Ureter (tissue), 1 donor: ENCODE measurements at places on chromosomes 12 and 14. TPM values are rescaled to one million over a fixed set of nuclear protein-coding genes. Genes with fewer than 3 reads are reported as not detected.

DNA sequence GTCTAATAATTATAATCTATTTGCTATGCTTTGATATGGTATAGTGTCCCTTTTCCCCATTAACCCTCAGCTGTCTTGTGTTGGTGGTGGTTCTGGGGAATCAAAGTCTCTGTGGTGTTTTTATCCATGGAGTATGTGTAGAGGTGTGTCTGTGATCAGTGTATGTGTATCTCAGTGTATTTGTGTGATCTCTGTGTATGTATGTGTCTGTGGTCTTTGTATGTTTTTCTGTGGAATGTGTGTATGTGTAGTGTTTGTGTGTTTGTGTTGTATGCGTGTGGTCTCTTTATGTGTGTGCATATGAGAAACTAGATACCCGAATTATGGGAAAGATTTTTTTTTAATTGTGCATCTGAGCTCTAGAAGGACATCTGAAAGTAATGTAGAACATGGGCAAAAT, 1.1 kb downstream of the GPR33 start:
- DNase-seq: no peak

GRCh38 chr14:93047661-93048060, 68.1 kb downstream of the ITPK1 start:
- DNase-seq: no peak

DNA sequence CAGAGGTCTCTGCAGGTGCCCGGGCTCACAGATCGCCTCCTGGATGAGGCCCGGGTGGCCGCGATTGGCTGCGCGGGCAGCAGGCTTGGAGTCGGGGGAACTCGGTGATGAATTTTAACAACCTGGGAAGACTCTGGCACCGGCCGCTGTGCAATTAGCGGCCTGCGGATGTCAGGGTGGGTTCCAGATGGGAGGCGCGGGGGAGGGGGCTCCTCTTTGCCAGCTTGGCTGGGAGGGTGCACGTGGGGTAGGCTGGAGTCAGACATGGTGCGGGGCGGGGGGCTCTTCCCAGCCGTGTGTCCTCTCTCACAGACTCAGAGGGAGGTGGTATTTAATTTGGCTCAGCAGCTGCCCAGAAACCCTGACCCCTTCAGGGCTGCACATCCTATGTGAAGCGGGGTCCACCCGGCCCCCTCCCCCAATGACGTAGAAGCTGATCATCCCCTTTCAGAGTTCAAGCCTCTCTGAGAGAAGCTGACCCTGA, 81.4 kb downstream of the KIF26A start:
- DNase-seq: no peak

DNA sequence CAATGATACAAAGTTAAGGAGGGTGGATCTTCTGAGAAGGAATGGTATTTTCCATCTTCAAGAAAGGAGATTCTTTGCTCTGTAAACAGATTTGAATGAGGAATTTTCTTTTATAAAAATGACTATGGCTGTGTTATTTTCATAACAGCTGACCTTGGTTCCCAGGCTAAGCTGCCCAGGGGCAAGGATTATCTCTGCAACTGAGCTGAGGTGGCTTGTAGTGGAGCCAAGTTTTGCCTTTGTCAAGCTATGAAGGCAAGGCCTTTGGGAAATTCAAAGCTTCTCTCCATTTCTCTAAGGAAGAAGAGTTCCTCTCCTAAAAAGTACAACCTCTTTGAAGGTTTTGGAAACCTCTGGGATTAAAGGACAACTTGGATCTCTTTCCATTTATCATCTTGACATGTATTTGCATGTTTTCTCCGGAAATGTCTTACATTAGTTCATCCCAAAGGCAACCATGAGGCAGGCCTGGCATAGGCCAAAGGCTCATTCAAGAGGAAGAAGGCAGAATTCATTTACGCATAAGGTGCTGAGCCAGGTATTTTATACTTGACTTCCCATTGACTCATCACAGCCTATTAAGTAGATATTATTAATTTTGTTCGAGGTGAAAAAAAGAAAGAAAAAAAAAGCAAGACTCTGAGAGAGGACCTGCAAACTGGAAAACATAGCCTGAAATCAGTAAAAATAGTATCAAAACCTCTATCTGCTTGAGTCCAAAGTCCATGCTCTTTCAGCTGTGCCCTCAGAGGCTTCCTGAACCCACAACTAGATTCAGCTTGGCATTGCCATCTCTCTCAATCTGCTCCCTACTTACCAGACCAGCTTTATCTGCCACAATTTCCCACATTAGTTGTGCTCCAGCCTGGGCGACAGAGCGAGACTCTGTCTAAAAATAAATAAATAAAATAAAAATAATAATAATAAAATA, 24.0 kb upstream of the CKAP4 start:
- DNase-seq: no peak

GRCh38 chr14:80364274-80364673, 153.0 kb upstream of the DIO2 start:
- DNase-seq: no peak

- DNase-seq: no peak
Measured at GRCh38 chr14:85602345-85602744, 72.4 kb downstream of the FLRT2 start.

DNA sequence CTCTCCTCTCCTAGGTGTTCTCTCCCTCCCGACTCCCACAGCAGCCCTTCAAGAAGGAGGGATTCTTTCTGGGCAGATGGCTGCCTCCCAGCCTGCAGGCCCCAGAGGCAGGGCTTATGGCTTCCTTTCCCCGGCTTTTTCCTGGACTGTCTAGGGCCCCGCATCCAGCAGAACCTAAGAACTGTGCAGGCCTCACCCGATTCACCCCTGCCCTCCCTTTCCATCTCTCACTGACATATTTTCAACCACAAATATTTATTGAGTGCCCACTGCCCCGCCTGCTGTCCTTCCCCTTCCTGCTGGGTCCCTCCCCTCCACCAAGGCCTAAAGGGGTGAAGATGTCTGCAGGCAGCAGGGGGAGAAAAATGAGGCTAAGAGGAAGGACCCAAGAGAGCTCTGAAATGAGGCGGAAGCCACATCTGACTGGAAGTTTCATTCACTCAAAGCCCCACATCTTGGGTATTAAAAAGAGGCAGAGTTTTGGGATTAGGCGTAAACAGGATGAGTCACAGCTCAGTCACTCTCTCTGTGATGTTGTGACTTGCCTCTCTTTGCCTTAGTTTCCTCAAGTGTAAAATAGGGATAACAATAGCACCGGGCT, 2.9 kb downstream of the SCNN1A start:
- DNase-seq: peak; percentile 71

- no peak for DNase-seq
Measured at GRCh38 chr12:42625611-42626010, 36.1 kb upstream of the PRICKLE1 start.

- peak; percentile 32 for DNase-seq
Measured at GRCh38 chr14:105746124-105746514, 219.7 kb downstream of the TMEM121 start.

GRCh38 chr12:53740130-53740491, 11.7 kb downstream of the CISTR start:
- no peak for DNase-seq

GRCh38 chr12:104294927-104295668, 8.4 kb upstream of the EID3 start:
- no peak for DNase-seq

- no peak for DNase-seq
Measured at GRCh38 chr12:2387103-2387834, 334.5 kb downstream of the CACNA1C start.

GRCh38 chr14:89000007-89000942, 175.8 kb downstream of the TTC8 start:
- no peak for DNase-seq

DNA sequence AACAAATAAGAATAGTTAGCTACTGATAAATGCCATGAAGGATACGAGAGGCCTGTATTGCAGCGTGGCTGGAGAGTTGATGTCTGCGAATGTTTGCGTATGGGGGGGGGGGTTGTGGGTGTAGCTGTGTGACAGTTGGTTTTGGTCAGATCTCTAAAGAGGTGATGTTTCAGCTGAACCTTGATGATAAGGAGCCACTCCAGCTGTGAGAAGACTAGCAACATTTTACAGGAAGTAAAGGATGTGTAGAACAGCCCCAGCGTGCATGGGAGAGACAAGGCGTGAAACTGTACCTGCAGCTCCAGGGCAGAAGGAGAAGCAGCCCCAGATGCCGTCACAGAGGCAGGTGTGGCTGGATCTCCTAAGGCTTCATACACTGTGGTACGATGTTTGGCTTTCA, 416.9 kb downstream of the TMEM132D start:
- no peak for DNase-seq

DNA sequence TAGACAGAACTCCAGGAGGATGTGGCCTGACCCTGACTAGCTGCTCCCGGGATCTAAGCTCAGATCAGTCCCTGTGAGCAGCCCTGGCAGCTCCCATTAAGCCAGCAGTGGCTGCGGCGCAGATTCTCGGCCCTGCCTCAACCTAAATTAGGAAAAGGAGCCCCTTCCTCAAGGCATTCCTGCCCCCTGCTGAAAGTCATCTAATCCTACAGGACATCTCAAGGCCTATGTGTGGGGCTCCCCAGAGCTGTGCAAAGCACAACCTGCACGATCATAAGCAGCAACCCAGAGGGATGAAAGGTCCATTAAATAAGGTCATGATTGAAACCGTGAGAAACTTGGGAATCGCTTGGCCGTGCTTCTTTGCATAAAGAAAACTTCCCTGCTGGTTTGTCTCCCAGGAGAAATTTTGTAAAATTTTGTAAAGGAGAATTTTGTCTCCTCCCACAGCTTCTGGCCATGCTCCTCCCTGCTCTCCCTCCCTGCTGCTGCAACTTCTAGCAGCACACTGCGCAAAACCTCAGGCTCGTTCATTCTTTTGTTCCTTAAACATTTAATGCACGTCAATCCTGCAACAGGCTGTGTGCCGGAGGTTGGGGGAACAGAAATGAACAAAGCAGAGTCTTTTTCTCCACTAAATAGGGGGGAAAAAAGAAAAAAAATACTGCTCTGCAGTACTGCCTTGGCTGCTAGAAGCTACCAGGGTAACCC, 96.6 kb upstream of the SLC35F4 start:
- no peak for DNase-seq

DNA sequence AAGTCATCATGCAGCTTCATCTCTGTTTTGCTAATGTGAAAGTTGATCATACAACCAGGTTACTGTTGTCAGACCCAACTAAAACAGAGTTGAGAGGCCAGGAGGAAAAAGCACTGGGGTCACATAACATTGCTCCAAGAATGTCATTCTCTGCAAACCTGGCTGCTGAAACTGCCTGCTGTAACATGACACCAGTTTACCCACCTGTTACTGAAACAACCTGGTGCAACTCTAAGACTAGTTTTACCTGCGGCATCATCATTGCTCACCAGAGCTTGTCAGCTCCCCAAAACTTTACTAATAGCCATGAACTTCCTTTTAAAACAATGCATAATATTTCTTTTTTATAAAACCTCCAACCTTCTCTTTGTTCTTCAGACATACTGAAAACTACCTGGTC, 30.7 kb upstream of the DEGS2 start:
- no peak for DNase-seq

DNA sequence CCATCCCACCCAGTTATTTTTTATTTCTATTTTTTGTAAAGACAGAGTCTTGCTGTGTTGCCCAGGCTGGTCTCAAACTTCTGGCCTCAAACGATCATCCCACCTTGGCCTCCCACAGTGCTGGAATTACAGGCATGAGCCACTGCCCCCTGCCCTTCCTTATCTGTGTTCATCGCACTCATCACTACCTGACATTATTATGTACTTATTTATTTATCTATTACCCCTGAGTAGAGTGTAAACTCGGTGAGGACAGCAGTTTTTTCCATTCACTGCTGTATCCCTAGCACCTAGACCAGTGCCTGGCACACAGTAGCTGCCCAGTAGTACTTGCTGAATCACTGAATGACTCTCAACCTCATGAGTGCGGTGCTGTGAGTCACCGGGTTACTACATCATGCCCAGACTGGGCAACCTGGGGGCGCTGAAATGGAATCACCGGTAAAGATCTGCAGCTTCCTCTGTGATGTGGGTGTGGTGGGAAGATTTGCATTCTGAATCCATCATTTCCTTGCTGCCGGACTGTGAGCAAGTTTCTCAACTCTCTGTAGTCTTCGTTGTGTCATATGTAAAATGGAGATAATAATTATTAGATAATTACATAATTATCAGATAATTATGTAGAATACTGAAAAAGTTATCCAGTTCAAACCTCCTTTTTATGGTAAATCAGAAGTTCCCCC, 81.9 kb upstream of the USP44 start:
- peak; percentile 70 for DNase-seq

DNA sequence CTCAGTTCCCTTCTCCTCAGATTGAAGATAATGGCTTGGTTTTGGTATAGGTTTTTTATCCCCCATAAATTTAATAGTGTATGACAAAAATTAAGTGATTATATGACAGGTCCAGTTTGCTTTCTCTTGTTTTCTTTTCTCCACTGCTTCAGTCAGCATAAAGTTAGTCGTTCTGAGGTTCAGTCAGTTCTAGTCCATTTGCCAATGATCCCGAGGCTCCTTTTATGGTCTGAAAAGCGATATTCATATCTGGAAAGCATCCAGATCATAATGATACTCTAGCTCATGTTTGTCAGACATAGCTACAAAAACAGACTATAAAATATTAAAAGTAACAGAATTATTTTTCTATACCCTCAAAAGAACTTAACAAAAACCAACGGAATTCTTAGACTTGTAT, 67.1 kb upstream of the SLC38A4 start:
- DNase-seq: no peak

- no peak for DNase-seq
Measured at GRCh38 chr12:120126635-120127005, 10.1 kb upstream of the RAB35 start.

- DNase-seq: no peak
Measured at GRCh38 chr14:58697266-58697929, 59.6 kb downstream of the DACT1 start.

GRCh38 chr12:3417937-3418462, 73.0 kb upstream of the PRMT8 start:
- DNase-seq: no peak

GRCh38 chr14:73235531-73236155, 1.7 kb upstream of the PAPLN start:
- DNase-seq: no peak

GRCh38 chr14:72810201-72810600, 83.7 kb downstream of the DPF3 start:
- no peak for DNase-seq

DNA sequence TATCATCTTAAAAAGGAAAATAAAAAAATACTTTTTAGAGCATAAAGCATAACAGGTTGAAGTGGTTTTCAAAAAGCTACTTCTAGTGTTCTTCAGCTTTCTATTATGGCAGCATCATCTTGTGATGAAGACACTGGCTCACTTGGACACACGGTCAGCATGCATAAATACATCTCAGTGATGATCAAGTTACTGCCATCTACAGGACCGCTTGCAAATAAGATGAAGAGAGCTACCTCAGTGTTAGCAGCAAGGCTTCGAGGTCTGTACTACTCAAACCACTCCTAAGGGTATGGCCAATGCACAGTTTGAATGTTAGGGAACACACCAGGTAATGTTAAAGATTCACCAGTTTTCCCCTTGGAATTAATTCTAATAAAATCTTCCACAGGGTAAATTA, 58.8 kb downstream of the GALC start:
- no peak for DNase-seq

Gene HCAR3
- 12.3 TPM for total RNA-seq

Gene OR11G2
- total RNA-seq: not detected

Gene RPGRIP1
- 0.49 TPM for total RNA-seq

Gene ASPG
- 6.4 TPM for total RNA-seq

Gene RFX4
- total RNA-seq: not detected

Gene ANGEL1
- total RNA-seq: 32.1 TPM

Gene CD163
- total RNA-seq: 74.3 TPM

Gene NFATC4
- 67.2 TPM for total RNA-seq

Gene COX8C
- not detected for total RNA-seq

Gene SERPINA9
- total RNA-seq: not detected

Gene JPH4
- 5.3 TPM for total RNA-seq

Gene PLXNC1
- 10.3 TPM for total RNA-seq

Gene FAM90A1
- total RNA-seq: 0.65 TPM
